NCI-H460 (cell line): ENCODE measurements at places on chromosomes 1 and 21. TPM values are rescaled to one million over a fixed set of nuclear protein-coding genes. Genes with fewer than 3 reads are reported as not detected.

DNA sequence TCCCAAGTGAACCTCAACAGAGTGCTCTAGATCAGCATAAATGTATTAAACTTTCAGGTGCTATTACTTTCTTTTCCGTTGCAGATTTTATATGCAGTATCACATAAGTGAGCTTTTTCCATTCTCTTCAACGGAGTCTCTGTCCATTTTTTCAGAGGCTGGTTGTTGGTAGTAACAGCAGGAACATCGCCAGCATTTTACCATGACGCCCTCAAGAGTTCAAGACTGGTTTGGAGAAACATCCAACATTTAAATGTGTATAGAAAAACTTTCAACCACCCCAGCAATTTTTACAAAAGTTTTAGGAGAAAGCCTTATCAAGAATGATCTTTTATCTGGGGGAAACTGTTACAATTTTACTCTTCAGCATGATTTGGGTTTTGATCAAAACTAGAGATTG, 117.0 kb downstream of the TGFB2 start:
- no peak for DNase-seq

Gene PLA2G2C
- total RNA-seq = not detected in 2 replicates

DNA sequence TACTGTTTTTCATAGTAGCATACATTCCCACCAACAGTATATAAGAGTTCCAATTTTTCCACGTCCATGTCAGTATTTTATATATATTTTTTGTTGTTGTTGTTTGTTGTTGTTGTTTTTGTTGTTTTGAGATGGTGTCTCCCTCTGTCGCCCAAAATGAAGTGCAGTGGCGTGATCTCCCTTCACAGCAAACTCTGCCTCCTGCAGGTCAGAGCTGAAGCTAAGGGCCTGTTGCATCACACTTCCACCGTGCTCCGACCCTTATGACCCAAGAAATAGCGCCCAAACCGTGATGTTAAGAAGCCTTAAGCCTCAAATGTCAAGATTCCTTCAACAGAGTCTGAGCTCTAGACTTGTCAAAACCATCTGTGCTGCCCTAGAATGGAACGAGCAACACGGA, 2032.3 kb downstream of the MRPL39 start:
- no peak for DNase-seq

Gene C2CD4D
- not detected in 2 replicates for total RNA-seq

DNA sequence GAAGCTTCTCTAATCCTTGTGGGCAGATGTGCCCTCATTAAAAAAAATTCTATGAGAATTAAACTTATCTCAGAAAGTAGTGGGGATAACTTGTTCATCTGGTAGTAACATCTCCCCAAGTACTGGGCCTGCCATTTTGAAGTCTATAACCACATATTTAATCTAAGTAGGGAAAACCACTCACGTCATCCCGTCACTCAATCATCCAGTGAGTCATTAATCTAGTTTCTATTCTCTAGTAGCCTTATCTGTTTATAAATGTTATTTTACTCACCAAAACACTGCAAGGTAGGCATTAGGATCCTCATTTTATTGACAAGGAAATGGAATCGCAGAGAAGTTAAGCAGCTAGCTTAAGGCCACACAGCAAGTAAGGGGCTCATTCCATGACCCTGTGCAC, 221.9 kb downstream of the ATG4C start:
- DNase-seq = no peak

DNA sequence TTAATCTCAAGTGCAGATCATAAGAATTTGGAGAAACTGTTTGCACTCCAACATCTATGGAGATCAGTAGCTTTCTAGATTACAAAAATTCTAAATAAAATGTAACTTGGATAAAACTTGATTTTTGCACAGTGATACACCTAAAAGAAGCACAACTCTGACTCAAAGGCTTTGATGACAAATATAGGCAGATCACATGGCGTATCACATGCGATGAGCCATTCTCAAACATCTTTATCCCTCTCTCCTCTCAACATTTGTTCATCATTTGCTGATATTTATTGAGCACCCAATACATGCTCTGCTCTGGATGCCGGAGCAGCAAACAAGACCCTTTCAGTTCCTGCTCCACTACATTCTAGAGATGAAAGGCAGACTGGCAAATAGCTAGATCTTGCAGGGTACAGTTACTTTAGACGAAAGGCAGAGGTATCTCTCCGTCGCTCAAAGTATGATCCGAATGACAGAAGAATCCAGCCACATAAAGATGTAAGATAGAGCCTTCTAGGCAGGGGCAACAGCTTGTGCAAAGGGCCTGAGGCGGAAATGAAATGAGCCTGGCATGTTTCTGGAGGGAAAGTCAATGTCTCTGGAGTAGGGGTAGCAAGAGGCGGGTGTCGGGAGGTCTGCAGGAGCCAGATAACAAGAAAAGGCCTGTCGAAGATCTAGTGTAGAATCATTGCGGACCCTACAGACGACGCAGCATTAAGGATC, 145.8 kb upstream of the ERRFI1 start:
- no peak for DNase-seq

Gene C1orf87
- total RNA-seq = not detected in 2 replicates

GRCh38 chr1:46393510-46393909, 607 bp upstream of the FAAH start:
- no peak for DNase-seq

Gene LHX8
- total RNA-seq = not detected in 2 replicates

Gene TRIM46
- 0.27 and 0.43 TPM in 2 replicates for total RNA-seq

- DNase-seq = no peak
Measured at GRCh38 chr1:29648026-29648425, 411.7 kb downstream of the PTPRU start.

DNA sequence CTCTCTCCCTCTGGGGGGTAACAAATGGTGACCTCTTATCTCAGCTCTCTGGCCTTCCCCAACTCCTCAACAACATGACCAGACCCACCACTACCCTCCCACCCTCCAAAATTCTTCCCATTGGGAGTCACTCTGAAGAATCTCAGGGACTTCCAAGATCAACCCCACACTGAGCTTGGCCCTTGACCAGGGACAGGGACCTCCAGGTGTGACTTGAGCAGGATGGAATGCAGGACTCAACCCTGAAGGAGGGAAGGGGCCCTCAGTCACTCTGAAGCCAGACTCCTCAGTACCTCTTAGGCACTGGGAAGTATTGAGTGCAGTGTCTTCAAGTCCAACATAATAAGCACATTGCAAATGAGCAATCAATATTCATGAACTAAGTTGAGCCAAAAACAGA, 1.9 kb downstream of the CASQ1 start:
- DNase-seq = no peak

Gene LDLRAD1
- total RNA-seq = 0.52 TPM in 1 of 2 replicates, not detected in the other

Gene RGS16
- 25.1 and 27.4 TPM in 2 replicates for total RNA-seq
